Fibroblast of the conjunctiva (primary cell): ENCODE measurements at places on chromosomes 6 and 20.
A peak's percentile ranks its signal among the peaks of the same experiment; 100 is the strongest.

DNA sequence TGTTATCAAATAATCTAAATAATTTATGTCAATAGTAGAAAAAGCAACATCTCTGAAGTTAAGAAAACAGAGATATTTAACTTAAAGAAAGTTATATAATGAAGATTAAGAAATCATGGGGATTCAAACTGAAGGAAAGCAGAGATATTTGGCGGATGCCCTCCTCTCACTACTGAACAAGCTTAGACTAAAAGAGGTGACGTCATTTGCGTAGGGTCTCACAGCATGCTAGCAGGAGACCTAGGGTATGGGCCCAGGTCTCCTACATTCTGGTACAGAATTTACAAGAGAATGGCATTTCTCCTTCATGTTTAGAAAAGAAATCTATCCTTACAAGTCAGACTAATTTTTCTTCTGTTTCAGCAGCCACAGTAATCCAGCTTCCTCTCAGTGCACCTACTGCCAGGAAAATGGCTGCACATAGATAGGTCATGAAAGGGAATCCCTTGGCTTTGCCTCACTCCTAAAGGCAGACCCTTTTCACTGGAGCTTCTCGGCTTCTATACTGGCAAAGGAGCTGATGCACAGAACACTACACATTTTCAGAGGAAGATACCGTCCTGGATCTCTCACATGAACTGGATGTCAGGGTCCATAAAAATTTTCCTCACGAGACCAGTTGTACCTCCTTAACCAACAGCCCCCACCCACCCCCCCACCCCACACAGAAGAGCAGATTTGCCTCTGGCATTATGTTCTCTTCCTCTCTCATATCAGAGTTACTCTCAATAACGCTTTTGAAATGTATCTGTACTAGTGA lies 41.8 kb upstream of the DST start:
- DNase-seq: no peak

DNA sequence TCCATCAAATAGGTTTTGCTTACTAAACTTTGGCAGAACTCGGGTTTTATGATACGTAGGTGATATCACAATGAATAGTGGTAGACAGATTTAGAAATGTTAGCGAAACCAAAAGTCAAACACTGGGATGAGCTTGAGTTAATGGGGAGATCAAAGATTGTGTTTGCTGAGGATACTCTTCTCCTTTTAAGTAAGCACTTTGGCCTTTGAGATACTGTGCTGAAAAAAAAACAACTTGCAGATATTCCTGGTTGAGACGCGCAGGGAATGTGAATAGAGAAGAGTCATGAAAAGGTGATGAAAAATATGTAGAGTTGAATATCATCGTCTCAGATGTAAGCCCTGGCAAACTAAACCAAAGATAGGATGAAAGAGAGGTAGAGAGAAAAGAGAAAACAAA lies 48.3 kb downstream of the TRMT11 start:
- DNase-seq: no peak

DNA sequence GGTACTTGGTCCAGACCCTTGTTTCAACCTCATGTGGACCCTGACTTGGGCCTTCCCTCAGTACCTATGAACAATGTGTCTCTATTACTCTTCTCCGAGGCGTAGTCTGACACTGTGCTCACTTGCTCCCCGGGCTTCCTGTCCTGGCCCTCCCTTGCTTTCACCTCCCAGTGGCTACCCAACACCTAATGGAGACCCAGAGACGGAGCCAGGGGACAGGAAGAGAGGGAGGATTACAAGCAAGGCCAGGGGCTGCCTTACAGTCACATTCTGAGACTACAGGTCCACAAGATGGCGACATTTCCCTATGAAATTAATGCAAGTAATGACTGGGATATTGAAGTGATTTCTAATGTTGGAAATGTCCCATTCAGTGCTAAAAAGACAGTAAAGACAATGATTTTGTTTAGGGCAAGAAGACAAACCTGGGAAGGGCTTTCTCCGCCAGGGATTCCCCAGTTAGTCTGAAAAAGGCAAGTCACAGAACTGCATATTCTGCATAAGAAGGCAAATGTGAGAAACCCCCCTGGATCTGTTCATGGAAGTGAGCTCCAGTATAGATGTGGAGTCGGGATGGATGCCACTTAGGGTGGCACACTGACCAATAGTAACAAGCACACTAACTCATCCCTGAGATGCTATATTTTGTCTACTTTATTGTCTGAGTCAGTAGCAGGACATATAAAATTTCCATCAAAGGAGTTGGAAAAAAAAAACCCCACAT lies 44.0 kb upstream of the ZBTB24 start:
- peak; percentile 59 for DNase-seq

- DNase-seq: no peak
Observed at GRCh38 chr20:45882469-45883099, 1.6 kb downstream of the ZSWIM1 start.

- DNase-seq: no peak
Observed at GRCh38 chr6:37174515-37175331, 4.8 kb downstream of the PIM1 start.

DNA sequence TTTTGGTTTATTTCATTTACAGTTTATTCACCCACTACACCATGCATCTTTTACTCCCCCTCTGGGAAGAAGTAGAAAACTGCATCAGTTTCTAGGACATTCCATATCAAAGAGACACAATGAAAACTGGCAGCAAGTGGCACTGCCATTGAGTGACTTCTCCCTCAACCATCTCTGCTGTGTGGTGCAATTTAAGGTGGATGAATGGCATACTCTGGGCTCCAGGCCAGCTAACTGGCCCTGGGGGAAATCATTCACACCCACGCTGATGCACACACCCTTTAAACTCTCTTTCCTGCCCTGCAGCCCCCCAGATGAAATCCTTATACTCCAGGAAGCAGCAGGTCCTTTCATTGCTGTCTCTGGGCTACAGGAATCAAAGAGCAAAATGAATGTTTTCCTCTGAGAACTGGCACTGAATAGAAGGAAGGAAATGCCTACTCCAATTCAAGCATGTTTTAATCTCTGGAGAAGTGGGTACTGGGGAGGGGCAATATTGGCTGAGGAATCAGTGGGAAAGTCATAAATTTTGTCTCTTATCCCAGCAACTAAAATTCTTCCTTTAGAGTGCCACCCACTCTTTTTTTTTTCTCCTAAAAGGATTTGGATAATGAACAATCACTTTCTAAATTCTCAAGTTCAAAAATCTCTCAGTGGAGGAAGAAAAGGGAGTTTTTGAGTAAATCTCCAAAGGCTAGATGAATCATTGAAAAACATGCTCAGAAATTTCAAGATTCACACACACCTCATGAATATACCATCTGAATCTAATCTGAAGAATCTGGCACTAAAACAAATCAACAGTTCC lies 16.9 kb upstream of the RFPL4B start:
- no peak for DNase-seq

DNA sequence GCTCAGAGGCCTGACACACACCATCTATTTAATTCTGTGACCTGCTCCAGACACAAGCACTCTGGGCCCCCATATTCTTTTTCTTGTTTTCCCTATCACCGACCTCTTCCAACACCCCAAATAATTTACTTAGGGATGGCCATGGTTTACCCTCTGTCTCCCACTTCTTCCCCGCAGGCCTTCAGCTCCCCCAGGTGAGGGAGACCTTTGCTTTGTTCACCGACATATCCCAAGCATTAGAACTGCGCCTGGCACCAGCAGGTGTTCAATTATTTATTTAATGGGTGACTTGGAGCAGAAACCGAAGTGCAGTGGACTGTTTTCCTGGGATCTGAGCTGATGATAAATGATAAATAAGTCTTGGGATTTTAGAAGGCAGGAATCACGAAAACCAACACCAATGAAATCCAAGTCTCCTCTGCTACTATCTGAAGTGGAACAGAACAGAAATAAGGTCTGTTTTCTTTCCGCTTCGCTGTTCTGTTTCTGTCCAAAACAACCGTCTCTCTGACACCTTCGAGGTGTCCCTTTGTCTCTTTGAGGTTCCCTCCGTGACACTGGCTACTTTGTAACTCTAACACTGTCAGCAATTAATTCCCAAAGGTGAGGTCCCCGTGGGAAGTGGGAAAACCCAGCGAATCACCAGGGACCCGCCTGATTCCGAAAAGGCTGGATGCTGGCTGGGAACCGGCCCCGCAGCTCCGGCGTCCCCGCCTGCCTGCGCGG lies 1.1 kb upstream of the RIN2 start:
- no peak for DNase-seq

DNA sequence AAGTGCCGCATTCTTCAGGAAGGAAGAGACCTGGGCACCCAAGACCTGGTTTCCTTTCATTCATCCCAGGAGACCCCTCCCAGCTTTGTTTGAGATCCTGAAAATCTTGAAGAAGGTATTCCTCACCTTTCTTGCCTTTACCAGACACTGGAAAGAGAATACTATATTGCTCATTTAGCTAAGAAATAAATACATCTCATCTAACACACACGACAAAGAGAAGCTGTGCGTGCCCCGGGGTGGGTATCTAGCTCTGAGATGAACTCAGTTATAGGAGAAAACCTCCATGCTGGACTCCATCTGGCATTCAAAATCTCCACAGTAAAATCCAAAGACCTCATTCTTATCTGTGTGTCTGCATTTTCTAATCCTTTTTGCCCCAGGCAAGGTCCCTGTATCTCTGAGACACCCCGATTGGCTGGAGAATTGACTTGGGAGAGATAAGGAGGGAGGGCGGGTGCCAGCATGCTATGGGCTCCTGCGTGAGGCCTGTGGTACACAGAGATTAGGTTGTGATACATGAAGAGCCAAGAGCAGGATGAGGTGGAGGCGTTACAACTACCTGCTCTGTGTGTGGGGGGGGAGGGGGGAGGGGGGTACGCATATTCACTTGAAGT lies 4.8 kb downstream of the MUC21 start:
- DNase-seq: no peak

GRCh38 chr20:36744764-36745191 lies 1.1 kb downstream of the NDRG3 start:
- peak; percentile 23 for DNase-seq

DNA sequence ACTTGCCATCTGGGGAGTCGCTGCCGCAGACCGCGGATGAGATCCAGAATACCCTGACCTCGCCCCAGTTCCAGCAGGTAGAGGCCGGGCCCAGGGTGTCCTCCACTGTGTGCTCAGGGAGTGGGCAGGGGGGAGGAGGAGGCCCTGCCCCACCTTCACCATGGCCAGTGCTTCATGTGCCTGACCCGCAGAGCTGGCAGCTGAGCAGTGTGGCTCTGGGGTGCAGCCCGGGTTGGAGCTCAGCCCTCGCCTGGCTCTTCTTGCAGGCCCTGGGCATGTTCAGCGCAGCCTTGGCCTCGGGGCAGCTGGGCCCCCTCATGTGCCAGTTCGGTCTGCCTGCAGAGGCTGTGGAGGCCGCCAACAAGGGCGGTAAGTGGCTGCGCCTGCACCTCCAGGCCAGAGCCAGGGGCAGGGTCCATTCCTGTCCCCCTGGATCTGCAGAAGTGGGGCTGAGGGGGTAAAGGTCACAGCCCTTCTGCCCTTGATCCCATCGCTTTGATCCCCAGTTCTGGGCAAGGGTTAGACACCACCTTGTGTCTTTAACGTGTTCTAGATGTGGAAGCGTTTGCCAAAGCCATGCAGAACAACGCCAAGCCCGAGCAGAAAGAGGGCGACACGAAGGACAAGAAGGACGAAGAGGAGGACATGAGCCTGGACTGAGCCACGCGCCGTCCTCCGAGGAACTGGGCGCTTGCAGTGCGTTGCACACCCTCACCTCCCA lies 5.5 kb downstream of the ADRM1 start:
- no peak for DNase-seq

DNA sequence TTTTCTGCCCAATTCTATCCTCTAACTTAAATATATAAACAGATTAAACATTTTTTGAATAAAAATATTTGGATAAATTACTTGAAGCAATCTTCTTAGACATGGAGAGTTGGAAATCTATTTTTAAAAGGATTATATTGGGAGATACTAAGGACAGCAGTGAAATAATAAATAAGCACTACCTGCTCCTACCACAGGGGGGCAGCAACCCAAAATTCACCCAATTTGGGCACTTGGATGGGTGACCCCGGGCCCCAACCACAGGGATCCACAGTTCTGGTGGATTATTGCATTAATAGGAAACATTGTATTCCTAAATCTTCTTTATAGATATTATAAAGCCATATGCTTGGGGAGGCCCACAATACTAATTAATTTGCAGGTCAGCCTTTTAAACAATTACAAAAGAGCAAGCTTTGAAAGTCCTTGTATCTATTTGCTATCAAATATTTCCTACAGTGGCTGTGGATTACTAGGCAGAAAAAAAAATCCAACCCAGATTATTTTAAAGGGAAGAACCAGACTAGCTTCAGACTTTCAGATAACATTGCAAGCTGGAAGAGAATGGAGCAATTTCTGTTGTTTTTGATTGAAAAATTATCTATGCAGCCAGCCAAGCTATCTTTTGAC lies 66.4 kb upstream of the PDE10A start:
- no peak for DNase-seq

- DNase-seq: no peak
Observed at GRCh38 chr20:40814631-40814960, 125.6 kb upstream of the MAFB start.

GRCh38 chr6:104212977-104213668 lies 646.6 kb downstream of the HACE1 start:
- DNase-seq: no peak

- DNase-seq: no peak
Observed at GRCh38 chr6:25699649-25700048, 47.6 kb downstream of the SCGN start.

DNA sequence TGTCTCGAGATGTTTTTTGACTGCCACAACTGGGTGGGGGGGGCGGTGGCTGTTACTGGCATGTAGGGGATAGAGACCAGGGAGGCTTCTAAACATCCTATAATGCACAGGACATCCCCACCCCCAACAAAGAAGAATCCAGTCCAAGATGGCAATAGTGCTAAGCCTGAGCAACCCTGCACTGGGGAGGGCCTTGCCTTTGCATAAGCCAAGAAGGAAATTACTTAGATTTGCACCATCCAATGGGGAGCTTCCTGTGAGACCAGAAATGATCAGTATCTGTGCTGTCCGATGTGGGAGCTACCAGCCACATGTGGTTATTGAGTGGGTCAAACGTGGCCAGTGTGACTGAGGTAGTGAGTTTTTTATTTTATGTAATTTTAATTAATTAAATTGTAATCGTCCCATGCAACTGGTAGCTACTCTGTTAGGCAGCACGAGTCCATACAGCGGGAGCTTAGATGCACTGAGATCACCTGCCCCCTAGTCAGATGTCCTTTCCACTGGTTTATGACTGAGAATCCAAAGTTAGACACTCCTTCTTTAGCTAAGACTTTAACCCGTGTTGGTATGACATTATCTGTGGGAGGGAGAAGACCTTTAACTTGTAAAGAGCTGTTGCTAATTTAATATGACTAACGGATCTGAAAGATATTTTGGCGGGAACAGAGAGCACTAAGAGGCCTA lies 97.4 kb upstream of the NEDD9 start:
- DNase-seq: no peak

DNA sequence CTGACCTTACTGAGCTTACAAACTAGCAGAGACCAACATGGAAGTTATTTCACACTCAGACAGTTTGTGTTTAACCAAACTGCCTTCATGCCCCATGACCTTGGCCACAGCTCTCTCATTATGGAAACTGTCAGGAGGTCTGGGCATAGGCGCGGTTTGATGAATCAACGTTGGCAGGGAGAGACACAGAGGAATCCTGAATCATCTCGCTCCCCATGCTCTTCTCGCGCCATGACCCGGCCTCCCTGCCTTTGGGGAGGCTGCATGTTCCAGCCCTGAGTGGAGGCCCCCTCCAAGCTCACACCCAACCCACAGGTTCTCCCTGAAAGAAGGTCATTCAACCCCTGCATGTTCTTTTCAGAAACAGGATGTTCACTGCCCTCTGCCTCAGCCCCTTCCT lies 15.9 kb upstream of the GDAP1L1 start:
- no peak for DNase-seq
